ENCODE measurements at places on chromosomes 5 and 9. TPM values are rescaled to one million over a fixed set of nuclear protein-coding genes. Genes with fewer than 3 reads are reported as not detected.

GRCh38 chr9:101579711-101580545 lies 14.8 kb downstream of the PPP3R2 start:
- no peak overlapping the region for H3K4me3 ChIP-seq
- H3K4me1 ChIP-seq: no peaks in the 10 kb centered on the region
- no peaks in the 10 kb centered on the region for H3K27me3 ChIP-seq
- H3K36me3 ChIP-seq: no peaks in the 10 kb centered on the region
- no peak for DNase-seq

- H3K27ac ChIP-seq: no peak overlapping the region
- H3K4me1 ChIP-seq: no peaks in the 10 kb centered on the region
- no peak overlapping the region for H3K4me3 ChIP-seq
- H3K36me3 ChIP-seq: no peaks in the 10 kb centered on the region
- peaks cover 8% of the 10 kb centered on the region for H3K27me3 ChIP-seq
- DNase-seq: no peak
These were observed 21.9 kb upstream of the FSD1L start for GRCh38 chr9:105425816-105426433.

DNA sequence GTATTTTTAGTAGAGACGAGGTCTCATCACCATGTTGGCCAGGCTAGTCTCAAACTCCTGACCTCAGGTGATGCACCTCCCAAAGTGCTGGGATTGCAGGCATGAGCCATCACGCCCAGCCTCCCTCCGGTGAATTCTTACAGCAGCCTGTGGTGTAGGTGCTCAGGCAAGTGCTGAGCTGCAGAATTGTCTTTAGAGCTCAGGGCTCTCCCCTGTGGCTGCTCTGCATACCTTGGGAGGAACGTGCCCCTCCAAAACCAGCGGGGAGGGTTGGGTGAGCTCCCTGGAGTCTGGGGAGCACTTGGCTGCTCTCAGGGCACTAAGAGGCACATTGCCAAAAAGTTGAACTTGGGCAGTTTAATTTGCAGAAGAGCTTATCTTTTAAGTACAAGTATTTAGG lies 29.4 kb downstream of the SECISBP2 start:
- H3K4me1 ChIP-seq: peaks cover 29% of the 10 kb centered on the region
- H3K27ac ChIP-seq: no peak overlapping the region

- no peaks in the 10 kb centered on the region for H3K36me3 ChIP-seq
- peaks cover 14% of the 10 kb centered on the region for H3K4me1 ChIP-seq
- H3K4me3 ChIP-seq: no peak overlapping the region
These were observed 62.1 kb upstream of the CPEB4 start for GRCh38 chr5:173826086-173826427.

DNA sequence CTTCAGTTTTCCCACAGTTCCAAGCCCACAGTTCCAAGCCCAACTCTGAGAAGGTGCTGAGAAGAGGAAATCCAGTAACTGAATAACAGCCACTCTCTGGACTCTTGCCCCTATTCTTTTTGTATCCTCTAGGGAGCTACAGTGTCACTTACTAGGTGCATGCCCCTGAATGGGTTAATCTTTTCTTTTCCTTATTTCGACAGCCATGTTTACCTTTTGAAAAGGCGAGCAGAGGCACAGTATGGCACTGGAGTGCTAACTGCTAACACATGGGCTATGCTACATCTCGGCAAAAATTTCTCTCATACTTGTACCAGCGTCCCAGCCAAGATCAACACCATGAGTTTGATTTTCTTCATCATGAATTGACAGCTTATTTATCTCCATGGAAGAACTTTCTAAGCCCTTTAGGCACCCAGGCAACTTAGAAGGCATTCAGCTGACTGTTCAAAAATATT lies 222.6 kb downstream of the EBF1 start:
- H3K27me3 ChIP-seq: peaks cover 8% of the 10 kb centered on the region
- H3K27ac ChIP-seq: no peak overlapping the region
- H3K4me1 ChIP-seq: peaks cover 31% of the 10 kb centered on the region
- no peak for DNase-seq
- no peak overlapping the region for H3K4me3 ChIP-seq

DNA sequence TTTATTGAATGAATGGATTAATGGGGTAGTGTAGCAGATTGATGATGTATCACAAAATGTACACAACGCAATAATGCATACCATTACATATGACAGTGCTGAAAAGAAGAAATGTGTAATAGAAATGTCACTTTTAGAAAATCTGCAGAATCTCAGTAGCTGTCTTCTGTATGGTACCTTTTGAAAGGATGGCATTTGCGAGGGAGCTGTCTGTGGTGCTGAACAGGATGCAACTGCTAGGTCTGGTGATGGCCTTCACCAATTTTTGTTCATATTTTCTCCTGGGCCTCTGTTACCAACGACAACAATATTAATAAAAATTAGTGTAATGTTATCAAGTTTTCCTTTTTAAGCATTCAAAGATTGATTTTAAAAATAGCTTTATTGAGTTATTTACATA lies 36.2 kb upstream of the OTULIN start:
- H3K4me1 ChIP-seq: no peaks in the 10 kb centered on the region
- DNase-seq: peak; percentile 76
- no peak overlapping the region for H3K4me3 ChIP-seq
- H3K27me3 ChIP-seq: peaks cover 2% of the 10 kb centered on the region
- H3K27ac ChIP-seq: no peak overlapping the region
- H3K36me3 ChIP-seq: peaks cover 1% of the 10 kb centered on the region

DNA sequence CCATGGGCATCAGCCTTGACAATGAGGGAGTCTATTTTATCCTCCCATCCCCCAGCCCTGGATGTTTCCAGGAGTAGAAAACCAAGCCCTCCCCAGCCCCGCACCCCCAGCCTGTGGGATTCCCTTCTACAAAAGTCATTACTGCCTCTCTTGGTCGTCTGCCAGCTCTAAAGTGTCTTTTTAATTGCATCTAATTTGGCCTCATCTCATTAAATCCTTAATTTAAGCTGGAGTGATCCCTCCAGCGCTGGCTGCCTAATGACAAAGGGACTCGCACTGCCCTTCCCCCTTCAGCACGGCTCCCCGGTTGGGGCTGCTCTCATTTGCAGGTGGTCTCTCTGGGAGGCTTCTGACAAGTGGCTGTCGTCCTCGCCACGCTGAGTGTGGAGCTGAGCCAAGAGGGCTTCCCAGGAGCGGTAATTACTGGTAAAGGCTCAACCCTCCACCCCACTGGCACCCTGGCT lies 107.9 kb upstream of the ALDH1B1 start:
- H3K27me3 ChIP-seq: peaks cover 15% of the 10 kb centered on the region
- peaks cover 11% of the 10 kb centered on the region for H3K4me1 ChIP-seq
- no peak overlapping the region for H3K4me3 ChIP-seq

GRCh38 chr5:94645053-94645452 lies 26.6 kb downstream of the SLF1 start:
- DNase-seq: no peak
- H3K4me3 ChIP-seq: no peak overlapping the region
- peaks cover 18% of the 10 kb centered on the region for H3K4me1 ChIP-seq
- H3K36me3 ChIP-seq: peaks cover 59% of the 10 kb centered on the region

GRCh38 chr5:132419502-132420468 lies 50.3 kb downstream of the SLC22A5 start:
- peak overlapping the region; percentile 98 for H3K27ac ChIP-seq
- peak overlapping the region; percentile 55 for H3K4me3 ChIP-seq
- H3K36me3 ChIP-seq: peaks cover 71% of the 10 kb centered on the region
- H3K4me1 ChIP-seq: peaks cover 96% of the 10 kb centered on the region
- H3K27me3 ChIP-seq: no peaks in the 10 kb centered on the region
- DNase-seq: peak; percentile 79

DNA sequence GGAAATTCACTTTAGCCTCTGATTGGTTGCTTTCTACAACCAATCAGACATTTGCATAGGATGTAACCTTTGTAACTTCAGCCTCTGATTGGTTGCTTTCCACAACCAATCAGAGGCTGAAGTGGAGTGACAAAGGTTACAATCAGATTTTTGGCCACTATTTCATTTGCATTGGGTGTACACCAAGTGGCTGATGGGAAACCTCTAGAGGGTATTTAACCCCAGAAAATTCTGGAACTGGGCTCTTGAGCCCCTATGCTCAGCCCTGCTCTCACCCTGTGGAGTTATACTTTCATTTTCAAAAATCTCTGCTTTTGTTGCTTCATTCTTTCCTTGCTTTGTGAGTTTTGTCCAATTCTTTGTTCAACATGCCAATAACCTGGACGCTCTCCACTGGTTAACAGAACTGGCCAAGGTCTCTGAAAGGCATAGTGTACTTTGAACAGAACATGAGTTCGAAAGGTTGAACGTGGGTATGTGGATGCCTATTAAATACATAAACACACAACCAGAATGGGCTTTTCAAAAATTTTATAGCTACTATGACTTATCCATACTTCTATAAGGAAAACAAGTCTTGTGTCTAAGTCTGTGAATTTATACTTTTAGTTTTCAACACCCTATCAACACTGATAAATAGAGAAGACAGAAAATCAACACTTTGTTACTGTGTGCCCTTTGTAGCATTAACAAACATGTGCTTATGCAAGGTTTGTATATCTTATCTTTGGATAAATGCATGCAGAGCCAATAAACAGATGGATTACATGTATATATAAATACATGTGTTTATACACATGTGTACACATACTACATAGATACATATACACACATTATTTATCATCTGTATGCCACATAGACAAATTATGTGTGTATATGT lies 568.1 kb downstream of the CTNND2 start:
- H3K4me1 ChIP-seq: no peaks in the 10 kb centered on the region
- H3K27me3 ChIP-seq: no peaks in the 10 kb centered on the region
- H3K4me3 ChIP-seq: no peak overlapping the region

- no peaks in the 10 kb centered on the region for H3K36me3 ChIP-seq
- no peak for DNase-seq
- no peaks in the 10 kb centered on the region for H3K27me3 ChIP-seq
- H3K4me1 ChIP-seq: no peaks in the 10 kb centered on the region
These were observed 246.3 kb upstream of the TLE4 start for GRCh38 chr9:79325501-79325900.

DNA sequence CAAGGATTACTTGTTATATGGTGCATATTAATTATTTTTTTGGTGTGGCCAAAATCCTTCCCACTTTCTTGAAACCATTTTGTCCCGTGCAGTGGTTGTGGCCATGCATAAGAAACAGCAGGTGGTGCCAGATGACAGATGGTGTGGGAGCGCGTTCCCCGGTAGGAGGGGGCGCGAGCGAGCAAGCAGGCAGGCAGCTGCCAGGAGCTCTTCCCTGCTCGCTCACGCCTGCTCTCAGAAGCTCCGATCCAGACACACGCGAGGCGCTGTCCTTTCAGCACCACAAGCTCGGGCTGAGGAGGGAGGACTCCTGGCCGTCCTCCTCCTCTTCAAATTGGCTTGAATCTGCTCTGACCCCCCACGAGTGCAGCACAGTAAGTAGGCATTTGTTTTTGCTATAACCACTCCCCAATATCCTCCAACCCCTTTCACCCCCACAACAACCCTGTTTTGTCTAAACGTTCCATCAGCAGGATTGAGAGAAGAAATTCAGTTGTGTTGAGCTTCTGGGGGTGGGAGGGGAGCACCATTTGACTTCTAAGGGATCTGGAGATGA lies at the start of gene NSG2:
TSS of gene NSG2 (plus strand) at position 237 of the 556 bp plus-strand sequence. CDS start 1,050 bp downstream, outside the sequence.
- no peaks in the 10 kb centered on the region for H3K27me3 ChIP-seq
- no peak within 1 kb of the TSS for H3K27ac ChIP-seq
- DNase-seq: peak; percentile 52
- H3K4me3 ChIP-seq: no peak within 1 kb of the TSS
- H3K4me1 ChIP-seq: no peaks in the 10 kb centered on the region

- peaks cover 4% of the 10 kb centered on the region for H3K27me3 ChIP-seq
- no peak overlapping the region for H3K4me3 ChIP-seq
- peaks cover 29% of the 10 kb centered on the region for H3K36me3 ChIP-seq
- H3K27ac ChIP-seq: no peak overlapping the region
These were observed 55.2 kb downstream of the HSPA4 start for GRCh38 chr5:133106761-133107572.

DNA sequence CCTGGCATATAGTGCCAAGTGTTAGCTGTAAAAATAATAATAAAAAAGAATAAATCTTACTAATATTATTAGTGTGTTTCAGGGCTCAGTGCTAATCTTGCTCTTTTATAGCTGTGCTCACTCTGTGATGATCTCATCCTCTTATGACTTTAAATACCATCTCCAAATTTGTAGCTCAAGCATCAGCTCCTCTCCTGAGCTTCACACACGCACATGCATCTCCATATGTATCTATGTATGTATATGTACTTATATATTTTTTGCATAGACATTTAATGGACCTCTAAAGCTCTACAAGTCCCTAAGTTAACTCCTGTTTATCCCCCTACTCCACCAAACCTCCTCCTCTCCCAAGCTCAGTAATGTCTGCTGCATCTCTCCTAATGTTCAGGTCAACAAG lies 170.8 kb upstream of the NR3C1 start:
- H3K36me3 ChIP-seq: peaks cover 2% of the 10 kb centered on the region
- peaks cover 14% of the 10 kb centered on the region for H3K4me1 ChIP-seq
- no peak overlapping the region for H3K27ac ChIP-seq
- H3K27me3 ChIP-seq: no peaks in the 10 kb centered on the region
- no peak for DNase-seq
- no peak overlapping the region for H3K4me3 ChIP-seq

- H3K27me3 ChIP-seq: no peaks in the 10 kb centered on the region
- H3K36me3 ChIP-seq: peaks cover 7% of the 10 kb centered on the region
- peaks cover 14% of the 10 kb centered on the region for H3K4me1 ChIP-seq
These were observed 1.6 kb downstream of the ZFYVE16 start for GRCh38 chr5:80409367-80409966.

GRCh38 chr9:74762950-74763349 lies 124.8 kb downstream of the TRPM6 start:
- peaks cover 4% of the 10 kb centered on the region for H3K27me3 ChIP-seq
- H3K36me3 ChIP-seq: no peaks in the 10 kb centered on the region
- no peak overlapping the region for H3K4me3 ChIP-seq
- no peaks in the 10 kb centered on the region for H3K4me1 ChIP-seq
- DNase-seq: no peak
- H3K27ac ChIP-seq: no peak overlapping the region

DNA sequence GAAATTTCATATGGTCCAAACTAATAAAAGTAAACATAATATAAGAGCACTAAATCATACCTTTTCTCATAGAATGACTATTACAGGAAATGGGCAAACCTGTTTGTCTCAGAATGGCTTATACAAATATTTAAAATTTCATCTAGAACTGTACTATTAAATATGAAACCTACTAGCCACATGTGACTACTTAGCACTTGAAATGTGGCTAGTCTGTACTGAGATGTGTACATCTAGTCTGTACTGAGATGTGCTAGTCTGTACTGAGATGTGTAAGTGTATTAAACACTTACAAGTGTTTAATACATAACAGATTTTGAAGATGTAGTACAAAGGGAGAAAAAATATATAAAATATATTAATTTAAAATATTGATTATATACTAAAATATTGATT lies 22.4 kb downstream of the ABITRAM start:
- DNase-seq: no peak
- H3K4me3 ChIP-seq: no peak overlapping the region
- no peaks in the 10 kb centered on the region for H3K27me3 ChIP-seq
- no peaks in the 10 kb centered on the region for H3K36me3 ChIP-seq
- peaks cover 2% of the 10 kb centered on the region for H3K4me1 ChIP-seq
- H3K27ac ChIP-seq: no peak overlapping the region

- H3K36me3 ChIP-seq: peaks cover 61% of the 10 kb centered on the region
- H3K4me1 ChIP-seq: peaks cover 64% of the 10 kb centered on the region
- H3K4me3 ChIP-seq: no peak overlapping the region
- no peaks in the 10 kb centered on the region for H3K27me3 ChIP-seq
- no peak for DNase-seq
These were observed 7.8 kb downstream of the GZMA start for GRCh38 chr5:55110217-55110616.

- no peak overlapping the region for H3K27ac ChIP-seq
- H3K36me3 ChIP-seq: no peaks in the 10 kb centered on the region
- no peak overlapping the region for H3K4me3 ChIP-seq
These were observed 31.4 kb downstream of the CAMK2A start for GRCh38 chr5:150258130-150258529.

Gene SHOC1
- total RNA-seq: not detected

Gene ABITRAM
- total RNA-seq: 8.1 TPM

Gene SLC25A2
- 0.56 TPM for total RNA-seq

Gene PCDHA9
- not detected for total RNA-seq

Gene RNF180
- not detected for total RNA-seq

All from activated CD8-positive, alpha-beta memory T cell treated with anti-CD3 and anti-CD28 coated beads, Interleukin-2, amount 10 ng/mL, durations not matched to agents 7 days and 5 days (primary cell).